ENCODE measurements at places on chromosomes 6 and 20.

GRCh38 chr6:44264154-44265006 lies 971 bp downstream of the NFKBIE start:
- DNase-seq = peak; percentile 91

DNA sequence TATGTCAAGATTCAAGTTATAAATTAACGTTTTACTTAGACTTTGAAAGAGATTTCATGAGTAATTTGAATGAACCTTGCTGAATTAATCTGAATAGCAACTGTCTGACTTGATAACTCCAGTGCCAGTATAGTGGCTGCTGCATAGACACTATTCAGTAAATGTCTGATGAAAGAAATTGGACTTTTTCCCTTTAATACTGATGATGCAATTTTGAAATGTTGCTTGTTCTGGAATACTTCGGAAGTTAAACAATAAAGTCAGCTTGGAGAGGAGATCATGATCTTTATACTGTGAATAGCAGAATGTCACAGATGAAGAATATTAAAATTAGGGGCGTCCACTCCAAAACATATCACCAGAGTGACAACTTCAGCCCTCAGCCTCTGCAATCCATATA lies 3.6 kb upstream of the PGBD1 start:
- DNase-seq = no peak

DNA sequence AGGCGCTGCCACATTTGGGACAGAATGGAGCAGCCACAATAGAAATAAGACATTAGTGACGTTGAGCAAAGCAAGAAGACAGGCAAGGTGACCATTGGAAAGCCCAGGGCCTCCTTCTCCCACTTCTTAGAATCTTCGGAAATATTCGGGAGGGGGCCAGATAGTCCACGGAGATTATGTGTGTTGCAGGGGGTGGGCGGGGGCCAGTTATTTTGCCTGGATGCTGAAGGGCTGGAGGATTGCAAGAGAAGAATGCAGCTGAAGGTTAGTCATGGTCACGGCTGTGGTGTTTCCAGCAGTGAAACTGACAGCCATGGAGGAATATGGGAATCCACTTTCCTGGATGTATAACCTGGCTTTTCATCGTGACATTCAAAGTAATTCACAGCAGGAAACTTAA lies 88.6 kb downstream of the CDH26 start:
- no peak for DNase-seq

DNA sequence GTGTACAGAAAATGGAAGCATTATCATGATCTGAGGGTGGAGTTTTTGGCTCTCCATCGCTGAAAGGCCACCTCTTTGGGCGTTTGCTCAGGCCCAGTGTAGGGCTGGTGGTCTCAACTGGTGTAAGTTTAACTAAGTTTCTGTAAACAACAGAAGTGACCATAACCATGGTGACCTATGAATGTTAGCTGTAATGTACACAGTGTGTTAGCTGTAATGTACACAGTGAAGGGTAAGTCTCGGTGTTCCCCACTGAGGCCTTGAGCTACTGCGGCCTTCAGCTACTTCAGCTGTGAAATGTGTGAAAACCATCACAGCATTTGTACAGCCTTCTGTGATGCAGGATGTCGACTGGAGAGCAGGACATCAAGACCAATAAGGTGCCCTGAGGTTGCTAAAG lies 185.2 kb downstream of the MYLK4 start:
- no peak for DNase-seq

DNA sequence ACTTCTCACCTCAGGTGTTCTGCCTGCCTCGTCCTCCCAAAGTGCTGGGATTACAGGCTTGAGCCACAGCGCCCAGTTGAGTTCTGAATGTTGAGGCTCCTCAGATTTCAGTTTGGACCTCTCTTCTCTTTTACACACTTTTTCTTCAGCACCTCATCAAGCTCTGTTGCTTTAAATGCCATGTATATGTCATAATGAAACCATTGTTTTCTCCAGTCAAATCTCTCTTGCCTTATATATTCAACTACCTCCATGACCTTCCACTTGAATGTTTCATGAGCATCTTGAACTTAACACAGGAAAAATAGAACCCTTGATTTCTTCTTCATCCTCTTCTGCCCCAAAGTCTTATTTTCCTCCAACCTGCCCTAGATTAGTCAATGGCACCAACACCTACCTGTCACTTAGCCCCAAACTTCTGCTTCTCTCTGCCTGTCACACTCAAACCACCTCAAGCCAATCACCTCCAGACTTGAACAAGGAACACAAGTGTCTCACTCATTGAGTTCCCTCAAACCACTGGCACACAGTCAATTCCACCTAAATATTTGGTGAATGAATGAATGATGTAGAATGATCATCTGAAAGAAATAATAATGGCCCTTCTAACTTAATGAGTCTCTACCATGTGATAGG lies 161.0 kb upstream of the SGK1 start:
- no peak for DNase-seq

GRCh38 chr20:48360342-48360975 lies 467.3 kb downstream of the PREX1 start:
- peak; percentile 79 for DNase-seq
